ENCODE measurements at places on chromosomes 13 and 19.

DNA sequence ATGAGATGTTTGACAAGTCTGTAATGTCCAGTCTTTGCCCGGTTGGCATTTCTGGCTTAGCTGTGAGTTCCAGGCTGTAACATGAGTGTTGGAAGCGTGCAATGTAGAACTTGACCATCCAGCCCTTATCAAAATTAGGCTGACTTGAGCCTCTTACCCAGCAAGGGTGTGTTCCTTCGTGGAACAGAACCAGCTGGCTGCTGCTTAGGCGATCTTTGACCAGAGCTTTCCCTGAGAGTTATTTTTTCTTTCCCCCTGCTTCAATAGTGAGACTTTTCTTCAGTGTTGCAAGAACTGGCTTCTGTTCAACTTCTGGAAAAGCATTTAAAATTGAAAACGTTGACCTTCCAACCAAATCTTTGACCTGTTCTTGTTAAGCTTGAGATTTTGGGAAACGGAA lies 6.5 kb downstream of the TNFSF13B start:
- no peak for DNase-seq

DNA sequence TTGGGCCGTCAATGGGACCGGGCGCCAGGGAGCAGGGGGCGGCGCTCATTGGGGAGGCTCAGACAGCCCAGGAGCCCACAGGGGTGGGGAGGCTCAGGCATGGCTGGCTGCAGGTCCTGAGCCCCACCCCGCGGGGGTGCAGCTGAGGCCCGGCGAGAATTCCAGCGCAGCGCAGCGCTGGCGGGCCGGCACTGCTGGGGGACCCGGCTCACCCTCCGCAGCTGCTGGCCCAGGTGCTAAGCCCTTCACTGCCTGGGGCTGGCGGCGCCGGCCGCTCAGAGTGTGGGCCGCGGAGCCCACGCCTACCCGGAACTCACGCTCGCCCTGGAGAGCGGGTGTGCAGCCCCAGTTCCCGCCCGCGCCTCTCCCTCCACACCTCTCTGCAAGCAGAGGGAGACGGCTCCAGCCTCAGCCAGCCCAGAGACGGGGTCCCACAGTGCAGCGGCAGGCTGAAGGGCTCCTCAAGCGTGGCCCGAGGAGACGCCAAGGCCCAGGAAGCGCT lies 1227.4 kb downstream of the PCDH17 start:
- DNase-seq: no peak

DNA sequence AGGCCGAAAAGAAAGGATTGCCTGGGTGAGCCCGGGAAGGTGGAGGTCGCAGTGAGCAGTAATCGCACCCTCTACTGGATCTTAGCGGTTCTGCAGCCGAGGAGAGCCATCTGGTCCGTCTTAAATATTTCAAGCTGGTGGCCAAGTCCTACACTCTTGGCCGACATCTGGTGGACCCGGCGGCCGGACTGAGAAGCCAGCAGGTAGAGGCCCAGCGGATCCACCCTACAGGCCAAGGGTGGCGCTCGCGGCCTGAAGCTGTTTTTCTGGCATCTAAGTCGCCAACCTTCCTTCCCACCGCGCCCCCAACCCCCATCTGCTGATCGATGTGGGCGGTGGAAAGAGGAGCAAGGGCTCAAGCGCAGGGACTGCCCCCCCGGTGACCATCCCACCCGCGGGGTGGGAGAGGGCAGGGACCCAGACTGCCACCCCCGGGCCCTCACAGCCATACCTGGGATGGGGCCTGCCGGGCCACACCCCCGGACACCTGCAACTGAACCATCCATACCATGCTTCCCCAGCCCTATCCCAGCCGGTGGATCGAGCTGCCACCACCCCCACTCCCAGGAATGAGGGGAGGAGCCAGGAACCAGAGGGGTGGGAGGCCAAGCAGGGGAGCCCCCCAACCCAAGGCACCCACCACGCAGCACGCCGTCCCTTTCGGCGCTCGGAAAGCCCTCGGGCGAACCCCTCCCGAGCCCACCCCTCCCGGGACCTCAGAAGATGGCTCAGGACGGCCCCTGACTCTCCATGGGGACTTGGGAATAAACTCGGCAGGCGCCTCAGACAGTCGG lies 46.3 kb upstream of the ZNF730 start:
- DNase-seq: no peak

DNA sequence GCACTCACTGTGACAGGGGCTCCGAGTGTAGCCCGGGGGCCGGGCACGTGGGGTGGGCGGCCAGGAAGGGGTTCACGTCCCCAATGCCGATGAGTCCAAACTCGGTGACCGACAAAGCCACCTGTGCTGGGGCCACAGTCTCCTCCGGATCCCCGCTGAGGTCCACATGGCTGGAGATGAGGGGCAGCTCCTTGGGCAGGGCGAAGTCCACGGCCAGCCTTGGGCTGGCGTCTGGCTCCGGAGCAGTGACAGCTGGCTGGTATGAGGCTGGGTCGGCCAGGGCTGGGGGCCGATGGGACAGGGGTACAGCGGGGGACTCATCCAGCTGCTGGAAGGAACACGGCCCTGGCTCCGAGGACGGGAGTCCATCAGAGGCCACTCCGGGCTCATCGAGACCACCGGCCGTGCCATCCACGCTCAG lies 15.9 kb upstream of the PLPP2 start:
- DNase-seq: no peak

GRCh38 chr19:46571495-46571894 lies 29.6 kb upstream of the CALM3 start:
- no peak for DNase-seq
